ENCODE measurements at places on chromosomes 5 and 9. TPM values are rescaled to one million over a fixed set of nuclear protein-coding genes. Genes with fewer than 3 reads are reported as not detected.

- no peak overlapping the region for H3K4me3 ChIP-seq
- H3K36me3 ChIP-seq = no peaks in the 10 kb centered on the region
- no peaks in the 10 kb centered on the region for H3K27me3 ChIP-seq
- no peak for DNase-seq
- H3K4me1 ChIP-seq = no peaks in the 10 kb centered on the region
- H3K27ac ChIP-seq = no peak overlapping the region
These were observed 16.2 kb downstream of the CYFIP2 start for GRCh38 chr5:157282150-157282549.

GRCh38 chr9:85925493-85925892 lies 15.5 kb upstream of the NAA35 start:
- H3K27ac ChIP-seq = no peak overlapping the region
- no peak for DNase-seq
- no peaks in the 10 kb centered on the region for H3K27me3 ChIP-seq

- DNase-seq = no peak
- no peaks in the 10 kb centered on the region for H3K27me3 ChIP-seq
- H3K27ac ChIP-seq = no peak overlapping the region
- H3K4me1 ChIP-seq = no peaks in the 10 kb centered on the region
- H3K36me3 ChIP-seq = no peaks in the 10 kb centered on the region
These were observed 80.8 kb downstream of the FAM81B start for GRCh38 chr5:95471942-95472341.

- peaks cover 3% of the 10 kb centered on the region for H3K36me3 ChIP-seq
- H3K27me3 ChIP-seq = no peaks in the 10 kb centered on the region
- H3K27ac ChIP-seq = no peak overlapping the region
- no peak overlapping the region for H3K4me3 ChIP-seq
These were observed 25.1 kb downstream of the VCAN start for GRCh38 chr5:83496626-83497025.

GRCh38 chr9:78644359-78644758 lies 347.4 kb downstream of the PSAT1 start:
- H3K4me3 ChIP-seq = no peak overlapping the region
- no peak overlapping the region for H3K27ac ChIP-seq
- no peaks in the 10 kb centered on the region for H3K4me1 ChIP-seq
- DNase-seq = no peak

DNA sequence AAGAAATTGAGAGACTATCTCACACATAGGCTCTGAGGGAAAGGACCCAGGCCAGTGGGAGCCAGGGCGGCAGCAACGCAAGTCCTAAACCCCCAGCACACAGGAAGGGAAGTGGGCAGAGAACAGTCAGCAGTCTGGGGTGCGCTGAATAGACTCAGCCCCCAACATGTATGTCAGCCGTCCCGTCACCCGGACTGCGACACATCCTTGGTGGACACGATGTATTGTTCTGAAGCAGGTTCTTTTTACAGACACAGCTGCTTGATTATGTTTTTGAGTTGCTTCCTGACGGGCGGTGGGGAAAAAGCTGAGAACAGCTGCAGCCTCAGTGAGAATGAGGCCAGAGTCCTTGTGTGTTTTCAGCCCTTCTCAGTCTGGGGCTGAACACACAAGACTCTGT lies 64.1 kb upstream of the CXCL14 start:
- no peaks in the 10 kb centered on the region for H3K27me3 ChIP-seq
- no peak overlapping the region for H3K4me3 ChIP-seq
- H3K4me1 ChIP-seq = no peaks in the 10 kb centered on the region
- H3K27ac ChIP-seq = no peak overlapping the region

- H3K27ac ChIP-seq = no peak within 1 kb of the TSS
- H3K4me3 ChIP-seq = peak within 1 kb of the TSS; percentile 85
- H3K4me1 ChIP-seq = no peaks in the 10 kb centered on the region
- H3K36me3 ChIP-seq = no peaks in the 10 kb centered on the region
These were observed at the start of gene SEMA4D for GRCh38 chr9:89497978-89498851. Gene SEMA4D (minus strand): TSS chr9:89498113. CDS start chr9:89405456, 92,657 bp downstream.

- no peak overlapping the region for H3K4me3 ChIP-seq
- no peak for DNase-seq
- no peaks in the 10 kb centered on the region for H3K27me3 ChIP-seq
- no peaks in the 10 kb centered on the region for H3K4me1 ChIP-seq
- no peaks in the 10 kb centered on the region for H3K36me3 ChIP-seq
These were observed 865.4 kb upstream of the ACO1 start for GRCh38 chr9:31519011-31519410.

GRCh38 chr5:180155365-180155926 lies 53.6 kb downstream of the RASGEF1C start:
- peak; percentile 57 for DNase-seq
- no peaks in the 10 kb centered on the region for H3K27me3 ChIP-seq
- H3K4me1 ChIP-seq = no peaks in the 10 kb centered on the region

DNA sequence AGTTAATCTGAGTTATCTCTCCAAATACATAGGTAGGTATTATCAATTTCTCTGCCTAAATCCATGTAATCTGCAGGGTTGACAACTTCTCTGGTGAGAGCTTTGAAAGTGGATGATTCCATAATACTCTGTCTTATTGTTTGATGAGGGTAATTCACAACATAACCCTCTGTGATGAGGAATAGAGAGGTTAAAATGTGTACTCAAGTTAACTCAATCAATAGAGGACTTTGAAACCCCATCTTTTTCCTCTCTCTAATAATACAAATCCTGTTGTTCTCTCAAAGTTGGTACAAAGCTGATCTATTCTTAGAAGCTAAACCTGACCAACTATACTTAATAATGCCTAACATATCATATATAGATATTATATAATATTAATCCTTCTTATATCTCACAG lies 100.1 kb downstream of the PLPPR1 start:
- H3K27me3 ChIP-seq = no peaks in the 10 kb centered on the region
- H3K4me3 ChIP-seq = no peak overlapping the region
- no peak for DNase-seq
- no peaks in the 10 kb centered on the region for H3K36me3 ChIP-seq
- no peak overlapping the region for H3K27ac ChIP-seq

GRCh38 chr9:124000784-124001457 lies 10.6 kb upstream of the LHX2 start:
- no peaks in the 10 kb centered on the region for H3K4me1 ChIP-seq
- H3K27me3 ChIP-seq = no peaks in the 10 kb centered on the region
- H3K36me3 ChIP-seq = no peaks in the 10 kb centered on the region
- no peak overlapping the region for H3K27ac ChIP-seq

DNA sequence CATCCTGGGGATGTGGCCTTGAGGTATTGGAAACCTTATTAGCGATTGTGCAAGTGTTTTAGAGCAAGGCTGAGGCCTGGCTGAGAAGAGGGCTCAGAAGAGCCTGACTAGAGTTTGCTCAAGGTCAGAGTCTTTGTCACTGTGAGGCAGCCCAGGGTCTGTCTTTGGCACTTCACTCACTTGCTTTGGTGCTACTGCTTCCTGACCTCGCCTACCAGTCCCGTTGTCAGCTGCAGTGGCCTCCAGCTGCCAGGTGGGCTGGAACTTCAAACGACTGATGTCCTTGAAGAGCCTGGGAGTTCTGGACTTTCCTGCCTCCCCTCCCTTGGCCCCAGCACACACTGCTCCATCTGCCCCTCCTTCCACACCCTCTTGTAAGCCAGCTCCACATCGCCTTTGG lies 228.0 kb downstream of the SNX18 start:
- peaks cover 2% of the 10 kb centered on the region for H3K4me1 ChIP-seq
- no peaks in the 10 kb centered on the region for H3K36me3 ChIP-seq
- no peaks in the 10 kb centered on the region for H3K27me3 ChIP-seq
- no peak for DNase-seq
- H3K4me3 ChIP-seq = no peak overlapping the region
- H3K27ac ChIP-seq = no peak overlapping the region

- H3K36me3 ChIP-seq = no peaks in the 10 kb centered on the region
- no peak for DNase-seq
- no peaks in the 10 kb centered on the region for H3K27me3 ChIP-seq
These were observed 16.3 kb downstream of the XRCC4 start for GRCh38 chr5:83093692-83094091.

DNA sequence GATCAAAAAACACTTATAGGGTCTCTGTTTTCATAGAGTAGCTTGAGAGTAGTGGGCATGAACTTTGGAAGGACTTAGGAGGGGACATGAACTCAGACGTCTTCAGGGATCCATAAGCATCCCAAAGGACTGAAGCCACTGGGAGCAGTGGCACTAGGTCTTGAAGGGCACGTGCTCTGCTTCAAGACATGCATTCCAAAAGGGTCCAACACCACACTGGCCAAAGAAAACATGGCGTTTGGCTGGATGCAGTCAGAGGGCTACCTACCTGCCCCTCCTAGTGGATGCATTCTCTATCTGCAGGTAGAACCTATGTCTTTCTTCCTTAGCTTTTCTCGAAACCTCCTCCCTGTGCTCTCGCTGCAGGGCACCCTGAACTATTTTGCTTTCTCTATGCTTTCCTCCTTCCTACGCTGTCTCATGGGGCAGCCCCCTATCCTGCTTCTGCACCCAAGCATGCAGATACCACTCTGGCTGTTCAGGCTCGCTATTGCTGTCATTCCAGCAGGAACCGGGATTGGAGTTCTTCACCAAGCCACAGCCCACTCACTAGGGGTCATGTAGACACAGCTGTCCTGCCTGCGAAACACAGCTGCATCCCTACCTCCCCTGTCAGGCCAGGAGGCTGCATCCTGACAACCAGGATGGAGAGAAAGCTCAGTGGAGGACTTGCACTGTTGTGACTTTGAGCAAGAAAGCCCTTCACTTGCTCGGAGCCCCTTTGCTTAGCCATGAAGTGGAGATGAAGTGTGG lies 11.9 kb downstream of the FAM240B start:
- no peak for DNase-seq
- H3K4me1 ChIP-seq = no peaks in the 10 kb centered on the region
- no peak overlapping the region for H3K4me3 ChIP-seq
- no peak overlapping the region for H3K27ac ChIP-seq
- H3K27me3 ChIP-seq = no peaks in the 10 kb centered on the region

GRCh38 chr9:110810262-110810976 lies 141.8 kb downstream of the MUSK start:
- H3K4me1 ChIP-seq = no peaks in the 10 kb centered on the region

DNA sequence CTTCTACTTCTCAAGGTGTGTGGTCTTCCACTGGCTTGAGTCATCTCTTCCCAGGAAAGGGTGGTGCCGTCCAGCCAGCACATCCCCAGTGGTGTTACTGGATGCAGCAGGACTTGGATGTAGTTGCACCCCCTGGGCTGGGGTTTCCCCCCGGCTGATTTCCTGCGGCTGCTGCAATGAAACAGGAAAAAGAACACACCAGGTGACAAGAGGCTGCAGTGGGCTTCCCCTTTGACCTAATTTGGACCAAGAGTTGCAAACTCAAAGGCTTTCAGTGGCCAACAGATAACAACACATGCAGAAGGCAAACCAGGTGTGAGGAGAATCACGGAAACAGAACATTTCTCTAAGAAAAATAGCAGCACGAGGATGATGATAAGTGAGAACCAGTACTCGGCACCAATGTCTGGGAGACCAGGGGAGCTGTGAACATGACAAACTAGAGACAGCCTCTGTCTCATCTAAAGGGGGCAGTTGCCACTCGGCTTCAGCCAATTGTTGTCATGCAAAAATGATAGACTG lies 83.7 kb downstream of the PDE6A start:
- DNase-seq = no peak
- H3K4me1 ChIP-seq = no peaks in the 10 kb centered on the region
- H3K27me3 ChIP-seq = no peaks in the 10 kb centered on the region
- no peak overlapping the region for H3K4me3 ChIP-seq
- no peaks in the 10 kb centered on the region for H3K36me3 ChIP-seq

- no peak for DNase-seq
- H3K27me3 ChIP-seq = no peaks in the 10 kb centered on the region
- H3K4me3 ChIP-seq = no peak overlapping the region
- H3K27ac ChIP-seq = no peak overlapping the region
- no peaks in the 10 kb centered on the region for H3K36me3 ChIP-seq
- H3K4me1 ChIP-seq = no peaks in the 10 kb centered on the region
These were observed 4.4 kb downstream of the RNF44 start for GRCh38 chr5:176532795-176533194.

GRCh38 chr9:34553511-34554021 lies 30.8 kb upstream of the ENHO start:
- no peaks in the 10 kb centered on the region for H3K4me1 ChIP-seq
- H3K4me3 ChIP-seq = no peak overlapping the region
- H3K27ac ChIP-seq = no peak overlapping the region
- H3K36me3 ChIP-seq = no peaks in the 10 kb centered on the region
- H3K27me3 ChIP-seq = no peaks in the 10 kb centered on the region

Gene DND1
- 1.3 TPM for total RNA-seq

Gene PCDHGA11
- 7.1 TPM for total RNA-seq

Gene TEK
- total RNA-seq = 18.2 TPM

Gene FAM81B
- total RNA-seq = not detected

Gene OMD
- 36.4 TPM for total RNA-seq

Gene ORM1
- not detected for total RNA-seq

Gene CCNJL
- 3.5 TPM for total RNA-seq

Gene CD274
- total RNA-seq = 5.7 TPM

Gene FRRS1L
- total RNA-seq = 1.9 TPM

Gene CCNI2
- total RNA-seq = not detected

Gene WASHC1
- total RNA-seq = 14.0 TPM

All from aorta (tissue), 5 donors.